Mononuclear cell (primary cell): ENCODE measurements at places on chromosomes 3 and 15. TPM values are rescaled to one million over a fixed set of nuclear protein-coding genes. Genes with fewer than 3 reads are reported as not detected.

The USP50 gene
- total RNA-seq: 0.73 TPM

The ABHD17C gene
- 0.84 TPM for total RNA-seq

The PRRT3 gene
- total RNA-seq: 3.9 TPM

The SKIL gene
- total RNA-seq: 107 TPM

The ESYT3 gene
- total RNA-seq: 0.21 TPM

The CORO2B gene
- total RNA-seq: 0.10 TPM

The CFAP100 gene
- total RNA-seq: not detected

The GRAMD1C gene
- 2.3 TPM for total RNA-seq

The SERPINI2 gene
- not detected for total RNA-seq

The PATL2 gene
- total RNA-seq: 19.2 TPM

The AHSG gene
- total RNA-seq: not detected

The PPM1L gene
- total RNA-seq: 14.5 TPM

The GOLGA8T gene
- total RNA-seq: not detected
